ENCODE measurements at places on chromosomes 4 and X.

- DNase-seq, result no peak
Measured at GRCh38 chr4:122930862-122931261, 8.5 kb upstream of the NUDT6 start.

GRCh38 chr4:152997771-152998487 is 61.8 kb downstream of the FHDC1 start:
- DNase-seq, result no peak

DNA sequence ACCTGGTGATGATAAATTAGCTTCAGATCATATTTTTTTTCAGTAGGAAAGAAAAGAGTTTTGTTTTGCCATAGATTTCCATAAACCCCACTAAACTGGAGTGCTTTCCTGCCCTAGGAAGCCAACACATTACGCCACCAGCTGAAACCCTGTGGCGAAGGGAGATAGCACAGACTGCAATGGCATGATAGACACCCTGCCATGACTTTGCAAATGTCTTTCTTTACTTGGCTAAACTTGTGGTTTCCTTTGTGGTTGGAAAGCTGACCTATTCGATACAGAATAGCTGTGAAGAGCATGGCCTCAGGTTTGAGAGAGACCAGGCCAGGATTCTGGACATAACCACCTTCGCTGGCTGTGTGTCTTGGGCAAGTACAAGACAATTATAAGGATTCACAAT is 19.1 kb downstream of the MFAP3L start:
- no peak for DNase-seq

- DNase-seq, result no peak
Measured at GRCh38 chrX:97529536-97530200, 646.0 kb downstream of the RPA4 start.

GRCh38 chr4:7134737-7135388 is 57.5 kb upstream of the SORCS2 start:
- no peak for DNase-seq

Data from NCI-H2081 (cell line).